ENCODE measurements at places on chromosomes 3 and 15.
A peak's percentile ranks its signal among the peaks of the same experiment; 100 is the strongest.

- H3K36me3 ChIP-seq = no peaks in the 10 kb centered on the region
- DNase-seq = no peak
- no peaks in the 10 kb centered on the region for H3K27me3 ChIP-seq
- no peak overlapping the region for H3K4me3 ChIP-seq
- H3K27ac ChIP-seq = no peak overlapping the region
Observed at GRCh38 chr15:66598095-66598815, 32.5 kb upstream of the LCTL start.

GRCh38 chr3:179454887-179455286 is 3.6 kb upstream of the GNB4 start:
- no peaks in the 10 kb centered on the region for H3K36me3 ChIP-seq
- H3K27ac ChIP-seq = no peak overlapping the region
- no peaks in the 10 kb centered on the region for H3K4me1 ChIP-seq
- no peak for DNase-seq
- no peaks in the 10 kb centered on the region for H3K27me3 ChIP-seq
- no peak overlapping the region for H3K4me3 ChIP-seq

DNA sequence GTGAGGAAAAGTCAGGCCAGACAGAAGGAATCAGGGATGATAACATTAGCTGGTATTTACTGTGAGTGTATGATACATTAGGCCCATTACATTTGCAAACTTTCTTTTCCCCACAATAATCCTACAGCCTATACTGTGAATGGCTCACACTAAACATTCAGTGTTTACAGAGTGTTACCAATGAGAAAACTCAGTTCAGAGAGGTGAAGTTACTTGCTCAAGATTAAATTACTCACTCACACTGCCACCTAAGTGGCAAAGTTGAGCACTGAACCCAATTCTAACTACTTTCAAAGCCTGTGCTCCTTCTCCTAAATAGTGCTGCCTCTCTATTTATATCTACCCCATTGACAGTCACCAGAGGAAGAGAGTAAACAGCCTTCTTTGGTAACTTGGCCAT is 8.5 kb downstream of the XPC start:
- H3K27me3 ChIP-seq = no peaks in the 10 kb centered on the region
- H3K36me3 ChIP-seq = no peaks in the 10 kb centered on the region
- no peak overlapping the region for H3K27ac ChIP-seq
- H3K4me3 ChIP-seq = no peak overlapping the region

DNA sequence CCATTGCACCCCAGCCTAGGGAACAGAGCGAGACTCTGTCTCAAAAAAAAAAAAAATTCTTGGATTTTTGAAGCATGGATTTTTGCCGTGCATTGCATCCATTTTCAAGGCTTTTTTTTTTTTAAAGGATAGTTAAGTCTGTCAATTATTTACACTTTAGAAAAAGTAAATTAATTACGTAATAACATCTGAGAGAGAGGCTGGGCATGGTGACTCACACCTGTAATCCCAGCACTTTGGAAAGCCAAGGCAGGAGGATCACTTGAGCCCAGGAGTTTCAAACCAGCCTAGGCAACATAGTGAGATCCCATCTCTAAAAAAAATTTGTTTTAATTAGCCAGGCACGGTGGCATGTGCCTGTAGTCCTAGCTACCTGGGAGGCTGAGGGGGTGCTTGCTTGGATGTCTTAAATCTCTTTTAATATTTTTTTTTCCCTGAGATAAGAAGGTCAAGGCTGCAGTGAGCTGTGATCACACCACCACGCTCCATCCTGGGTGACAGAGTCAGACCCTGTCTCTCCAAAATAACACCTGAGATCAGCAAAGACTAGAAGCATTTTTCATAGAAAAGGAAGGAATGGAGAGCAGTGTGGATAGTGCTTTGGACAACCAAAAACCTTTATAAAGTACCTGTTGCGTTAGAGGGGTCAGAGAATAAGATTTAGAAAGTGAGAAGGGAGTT is 6.8 kb upstream of the SENP7 start:
- H3K27me3 ChIP-seq = no peaks in the 10 kb centered on the region
- no peak overlapping the region for H3K4me3 ChIP-seq
- H3K4me1 ChIP-seq = no peaks in the 10 kb centered on the region
- H3K36me3 ChIP-seq = no peaks in the 10 kb centered on the region

GRCh38 chr15:30901889-30902288 is 1.8 kb upstream of the FAN1 start:
- no peak overlapping the region for H3K27ac ChIP-seq
- H3K36me3 ChIP-seq = no peaks in the 10 kb centered on the region
- DNase-seq = no peak

- H3K4me1 ChIP-seq = no peaks in the 10 kb centered on the region
- H3K27me3 ChIP-seq = no peaks in the 10 kb centered on the region
- no peaks in the 10 kb centered on the region for H3K36me3 ChIP-seq
- no peak for DNase-seq
- no peak overlapping the region for H3K4me3 ChIP-seq
- H3K27ac ChIP-seq = no peak overlapping the region
Observed at GRCh38 chr3:152738656-152739055, 96.3 kb upstream of the P2RY1 start.

- H3K4me1 ChIP-seq = peaks cover 16% of the 10 kb centered on the region
- H3K27ac ChIP-seq = no peak overlapping the region
- H3K36me3 ChIP-seq = no peaks in the 10 kb centered on the region
- no peaks in the 10 kb centered on the region for H3K27me3 ChIP-seq
- H3K4me3 ChIP-seq = no peak overlapping the region
Observed at GRCh38 chr3:191350396-191351090, 20.2 kb upstream of the UTS2B start.

- DNase-seq = no peak
- H3K4me1 ChIP-seq = no peaks in the 10 kb centered on the region
- no peak overlapping the region for H3K4me3 ChIP-seq
Observed at GRCh38 chr3:156459434-156459833, 95.5 kb downstream of the SSR3 start.

DNA sequence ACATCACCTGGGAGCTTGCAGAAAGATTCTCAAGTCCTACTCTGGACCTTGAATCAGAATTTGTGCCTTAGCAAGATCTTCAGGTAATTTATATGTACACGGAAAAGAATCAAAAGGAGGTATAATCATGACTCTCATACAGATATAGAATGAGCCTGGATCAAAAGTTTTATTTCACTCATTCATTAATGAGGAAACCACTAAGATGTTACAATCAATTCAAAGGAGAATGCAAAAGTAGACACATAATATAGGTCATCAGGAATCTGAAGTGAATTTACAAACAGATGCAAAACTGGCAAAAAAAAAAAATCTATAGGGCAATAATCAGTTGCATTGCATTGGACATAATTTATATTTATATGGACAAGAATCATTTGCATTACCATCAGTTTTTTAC is 195.4 kb upstream of the TLE3 start:
- H3K27ac ChIP-seq = no peak overlapping the region
- H3K4me1 ChIP-seq = no peaks in the 10 kb centered on the region
- DNase-seq = no peak
- no peaks in the 10 kb centered on the region for H3K36me3 ChIP-seq

- DNase-seq = no peak
- H3K27me3 ChIP-seq = no peaks in the 10 kb centered on the region
- H3K4me3 ChIP-seq = no peak overlapping the region
- no peaks in the 10 kb centered on the region for H3K36me3 ChIP-seq
- no peak overlapping the region for H3K27ac ChIP-seq
Observed at GRCh38 chr3:130705501-130705900, 41.1 kb downstream of the PIK3R4 start.

GRCh38 chr15:60090747-60091146 is 86.6 kb downstream of the FOXB1 start:
- H3K36me3 ChIP-seq = no peaks in the 10 kb centered on the region
- no peak for DNase-seq
- H3K4me1 ChIP-seq = no peaks in the 10 kb centered on the region
- no peak overlapping the region for H3K4me3 ChIP-seq
- H3K27me3 ChIP-seq = no peaks in the 10 kb centered on the region

- H3K4me3 ChIP-seq = no peak overlapping the region
- DNase-seq = no peak
- H3K36me3 ChIP-seq = no peaks in the 10 kb centered on the region
- no peak overlapping the region for H3K27ac ChIP-seq
- no peaks in the 10 kb centered on the region for H3K4me1 ChIP-seq
- H3K27me3 ChIP-seq = no peaks in the 10 kb centered on the region
Observed at GRCh38 chr3:127370906-127371305, 83.1 kb upstream of the PRR20G start.

GRCh38 chr3:197737749-197738462 is 1.2 kb upstream of the RUBCN start:
- H3K4me1 ChIP-seq = peaks cover 2% of the 10 kb centered on the region
- DNase-seq = no peak
- H3K36me3 ChIP-seq = no peaks in the 10 kb centered on the region
- H3K27ac ChIP-seq = peak overlapping the region; percentile 49
- H3K27me3 ChIP-seq = no peaks in the 10 kb centered on the region

- H3K4me1 ChIP-seq = no peaks in the 10 kb centered on the region
- no peaks in the 10 kb centered on the region for H3K27me3 ChIP-seq
- H3K36me3 ChIP-seq = no peaks in the 10 kb centered on the region
- H3K4me3 ChIP-seq = peak overlapping the region; percentile 31
- H3K27ac ChIP-seq = no peak overlapping the region
- peak; percentile 87 for DNase-seq
Observed at GRCh38 chr15:68875377-68876116, 54.8 kb upstream of the SPESP1 start.

GRCh38 chr3:8593021-8593827 is 51.4 kb downstream of the SSUH2 start:
- H3K36me3 ChIP-seq = no peaks in the 10 kb centered on the region
- H3K4me3 ChIP-seq = no peak overlapping the region
- H3K27me3 ChIP-seq = no peaks in the 10 kb centered on the region
- H3K4me1 ChIP-seq = peaks cover 6% of the 10 kb centered on the region

DNA sequence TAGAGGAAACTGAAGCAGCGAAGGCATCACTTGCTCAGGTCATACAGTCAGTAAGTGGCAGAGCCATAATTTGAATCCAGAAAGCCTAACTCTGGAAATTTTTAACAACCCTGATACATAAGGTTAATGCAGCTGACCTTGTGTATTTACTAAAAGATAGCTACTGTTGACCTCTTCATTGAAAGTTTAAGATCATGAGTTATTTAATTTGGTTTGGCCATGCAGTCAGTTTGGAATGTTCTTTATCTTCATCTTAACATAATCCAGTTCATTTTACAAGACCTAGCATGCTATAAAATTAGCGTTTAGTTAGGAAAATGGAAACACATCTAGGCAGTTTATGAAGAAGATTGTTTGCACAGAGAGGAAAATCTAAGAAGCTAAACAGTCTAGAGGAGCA is 240.9 kb downstream of the RBMS3 start:
- no peak overlapping the region for H3K27ac ChIP-seq
- H3K4me1 ChIP-seq = peaks cover 9% of the 10 kb centered on the region

DNA sequence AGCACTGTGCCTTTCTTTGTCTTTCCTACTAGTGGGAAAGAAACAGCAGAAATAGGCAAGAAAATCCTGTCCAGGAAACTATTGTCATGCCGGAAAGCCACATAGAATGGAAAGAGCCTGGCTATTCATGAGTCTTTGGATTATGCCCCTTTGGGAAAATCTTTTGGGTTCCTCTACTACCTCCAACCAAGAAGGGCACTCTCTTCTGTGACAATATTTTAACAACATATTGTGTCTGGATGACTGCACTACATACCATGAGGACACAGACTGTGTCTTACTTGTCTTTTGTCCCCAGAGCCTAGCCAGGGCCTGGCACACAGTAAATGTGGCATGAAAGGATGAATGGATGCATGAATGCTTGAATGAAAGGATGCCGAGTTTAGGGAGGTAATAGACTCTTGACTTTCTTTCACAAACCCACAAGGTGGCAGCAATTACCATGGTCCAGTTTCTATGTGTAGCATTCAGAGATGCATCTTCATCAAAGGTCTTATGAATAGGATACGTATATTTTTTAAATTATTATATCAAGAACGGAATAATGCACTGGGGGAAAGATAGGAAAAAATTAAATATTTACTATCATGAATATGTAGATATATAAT is 30.3 kb downstream of the ARL14 start:
- no peaks in the 10 kb centered on the region for H3K4me1 ChIP-seq
- no peaks in the 10 kb centered on the region for H3K27me3 ChIP-seq
- no peaks in the 10 kb centered on the region for H3K36me3 ChIP-seq
- DNase-seq = peak; percentile 28

GRCh38 chr3:195895078-195895860 is 13.1 kb downstream of the TNK2 start:
- H3K27me3 ChIP-seq = no peaks in the 10 kb centered on the region
- peak overlapping the region; percentile 90 for H3K27ac ChIP-seq
- peak; percentile 58 for DNase-seq
- no peaks in the 10 kb centered on the region for H3K36me3 ChIP-seq

- DNase-seq = no peak
- no peaks in the 10 kb centered on the region for H3K36me3 ChIP-seq
- H3K4me3 ChIP-seq = no peak overlapping the region
- H3K27me3 ChIP-seq = no peaks in the 10 kb centered on the region
- no peak overlapping the region for H3K27ac ChIP-seq
- no peaks in the 10 kb centered on the region for H3K4me1 ChIP-seq
Observed at GRCh38 chr3:128468285-128468790, 1.6 kb upstream of the DNAJB8 start.

GRCh38 chr15:90160781-90161727 is 40.1 kb upstream of the SEMA4B start:
- peaks cover 7% of the 10 kb centered on the region for H3K4me1 ChIP-seq
- H3K27me3 ChIP-seq = no peaks in the 10 kb centered on the region
- DNase-seq = no peak
- H3K36me3 ChIP-seq = no peaks in the 10 kb centered on the region
- no peak overlapping the region for H3K27ac ChIP-seq

- no peaks in the 10 kb centered on the region for H3K36me3 ChIP-seq
- peaks cover 14% of the 10 kb centered on the region for H3K4me1 ChIP-seq
- no peaks in the 10 kb centered on the region for H3K27me3 ChIP-seq
- H3K27ac ChIP-seq = no peak overlapping the region
- no peak for DNase-seq
- H3K4me3 ChIP-seq = no peak overlapping the region
Observed at GRCh38 chr15:98812716-98813446, 164.5 kb downstream of the IGF1R start.

DNA sequence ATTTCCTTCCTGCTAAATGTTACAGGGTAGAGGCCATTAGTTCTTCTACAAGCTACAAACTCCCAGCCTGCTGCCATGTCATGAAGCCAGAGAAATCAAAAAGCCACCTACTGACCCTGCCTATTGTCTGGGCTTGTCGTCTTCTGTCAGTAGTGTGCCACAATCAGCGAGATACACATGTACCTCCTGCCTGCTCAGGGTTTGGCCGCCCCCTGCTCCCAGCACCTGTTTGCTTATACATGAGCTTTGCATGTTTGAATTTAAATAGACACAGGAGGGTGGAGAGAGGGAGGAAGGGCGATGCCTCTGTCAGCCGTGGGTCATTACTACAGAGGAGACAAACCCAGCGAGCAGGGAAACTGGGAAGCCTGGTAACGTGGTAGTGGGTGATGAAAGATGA is 106.1 kb downstream of the ROBO2 start:
- no peaks in the 10 kb centered on the region for H3K27me3 ChIP-seq
- H3K27ac ChIP-seq = no peak overlapping the region
- H3K36me3 ChIP-seq = no peaks in the 10 kb centered on the region
- no peak overlapping the region for H3K4me3 ChIP-seq
- DNase-seq = no peak

GRCh38 chr3:88003115-88003755 is 55.6 kb downstream of the CGGBP1 start:
- no peak overlapping the region for H3K4me3 ChIP-seq
- H3K36me3 ChIP-seq = no peaks in the 10 kb centered on the region
- H3K27ac ChIP-seq = no peak overlapping the region
- no peak for DNase-seq
- H3K4me1 ChIP-seq = no peaks in the 10 kb centered on the region
